Stimulated activated naive CD4-positive, alpha-beta T cell (primary cell): ENCODE measurements at places on chromosomes 7 and 10.

- no peak for DNase-seq
These were observed 13.4 kb upstream of the ARL4A start for GRCh38 chr7:12674053-12674452.

GRCh38 chr7:25843467-25843866 lies 308.5 kb upstream of the NFE2L3 start:
- DNase-seq: no peak

DNA sequence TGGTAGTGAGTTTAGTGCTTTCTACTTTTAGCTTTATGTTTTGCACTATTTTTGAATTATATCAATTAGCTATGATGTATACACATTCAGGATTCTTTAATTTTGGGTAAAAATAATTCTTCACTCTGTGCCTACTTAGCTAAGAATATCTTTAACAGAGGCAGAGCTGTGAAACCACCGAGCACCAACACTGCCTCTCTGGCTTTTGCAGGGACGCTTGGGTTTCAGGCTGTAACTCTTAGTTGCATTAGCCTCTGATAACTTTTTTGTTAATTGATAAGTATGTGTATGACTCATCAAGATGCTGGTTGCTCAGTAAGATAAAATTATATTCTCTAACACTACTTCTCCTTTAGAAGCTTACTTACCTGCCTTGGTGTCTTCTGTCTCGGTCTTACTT lies 738.3 kb downstream of the AUTS2 start:
- no peak for DNase-seq

GRCh38 chr7:100407285-100408180 lies 21.0 kb downstream of the ZCWPW1 start:
- DNase-seq: peak; percentile 30

GRCh38 chr10:129961157-129961701 lies 2.8 kb downstream of the EBF3 start:
- DNase-seq: no peak

- no peak for DNase-seq
These were observed 1158.8 kb upstream of the SORCS1 start for GRCh38 chr10:108323274-108323798.

GRCh38 chr7:362402-363096 lies 72.6 kb downstream of the FOXL3 start:
- DNase-seq: peak; percentile 25

DNA sequence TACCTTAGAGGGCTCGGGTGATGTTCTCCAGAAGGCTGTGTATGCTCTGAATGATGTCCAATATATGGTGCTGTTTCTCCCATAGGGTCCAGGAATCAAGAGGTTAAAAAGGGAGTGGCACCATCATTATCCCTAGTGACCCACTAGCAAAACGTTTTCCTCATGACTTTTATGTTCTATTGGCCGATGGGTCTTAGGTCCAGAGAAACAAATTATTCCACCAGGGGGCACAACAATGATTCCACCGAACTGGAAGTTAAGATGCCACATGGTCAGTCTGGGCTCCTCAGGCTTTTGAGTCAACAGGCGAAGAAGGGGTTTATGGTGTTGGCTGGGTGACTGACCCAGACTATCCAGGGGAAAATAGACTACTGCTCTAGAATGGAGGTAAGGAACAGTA lies 256.1 kb downstream of the COBL start:
- no peak for DNase-seq

DNA sequence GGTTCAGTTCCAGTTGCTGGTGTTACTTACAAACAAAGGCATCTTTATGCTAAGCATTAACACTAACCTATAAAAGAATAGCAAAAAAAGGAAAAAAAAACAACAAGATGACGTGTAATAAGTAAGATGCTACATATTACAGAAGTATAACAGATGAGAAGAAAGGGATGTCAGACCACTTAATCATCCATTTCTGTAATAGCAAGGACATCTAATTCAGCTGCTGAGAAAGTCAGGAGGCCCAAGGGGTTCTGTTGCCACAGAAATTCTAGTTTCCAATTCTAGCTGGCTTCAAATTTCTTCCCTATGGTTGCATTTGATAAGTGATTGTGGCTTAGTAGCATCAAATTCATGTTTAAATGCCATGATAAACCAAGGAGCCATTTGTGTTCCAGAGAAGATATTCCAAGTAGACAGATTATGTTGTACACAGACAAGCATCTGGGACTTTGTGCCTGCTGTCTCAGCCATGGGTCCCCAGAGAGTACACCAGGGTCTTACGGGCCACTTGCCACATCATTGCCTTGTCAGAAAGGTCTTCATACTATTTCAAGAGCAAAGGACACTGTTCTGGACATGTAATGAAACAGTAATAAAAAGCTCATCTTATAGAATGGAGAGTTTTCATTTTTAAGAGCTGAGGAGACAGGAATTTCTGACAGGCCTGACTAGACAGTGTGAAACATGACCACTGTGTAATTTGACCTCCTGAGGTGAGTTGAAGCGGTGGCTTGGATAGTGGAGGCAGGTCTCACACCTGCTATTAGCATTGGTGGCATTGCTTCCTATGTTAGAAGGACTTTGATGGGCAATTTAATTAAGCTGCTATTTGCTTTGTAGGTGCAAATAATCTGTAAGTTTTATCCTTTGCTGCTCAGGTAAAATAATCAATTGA lies 4.2 kb upstream of the ASB4 start:
- no peak for DNase-seq

DNA sequence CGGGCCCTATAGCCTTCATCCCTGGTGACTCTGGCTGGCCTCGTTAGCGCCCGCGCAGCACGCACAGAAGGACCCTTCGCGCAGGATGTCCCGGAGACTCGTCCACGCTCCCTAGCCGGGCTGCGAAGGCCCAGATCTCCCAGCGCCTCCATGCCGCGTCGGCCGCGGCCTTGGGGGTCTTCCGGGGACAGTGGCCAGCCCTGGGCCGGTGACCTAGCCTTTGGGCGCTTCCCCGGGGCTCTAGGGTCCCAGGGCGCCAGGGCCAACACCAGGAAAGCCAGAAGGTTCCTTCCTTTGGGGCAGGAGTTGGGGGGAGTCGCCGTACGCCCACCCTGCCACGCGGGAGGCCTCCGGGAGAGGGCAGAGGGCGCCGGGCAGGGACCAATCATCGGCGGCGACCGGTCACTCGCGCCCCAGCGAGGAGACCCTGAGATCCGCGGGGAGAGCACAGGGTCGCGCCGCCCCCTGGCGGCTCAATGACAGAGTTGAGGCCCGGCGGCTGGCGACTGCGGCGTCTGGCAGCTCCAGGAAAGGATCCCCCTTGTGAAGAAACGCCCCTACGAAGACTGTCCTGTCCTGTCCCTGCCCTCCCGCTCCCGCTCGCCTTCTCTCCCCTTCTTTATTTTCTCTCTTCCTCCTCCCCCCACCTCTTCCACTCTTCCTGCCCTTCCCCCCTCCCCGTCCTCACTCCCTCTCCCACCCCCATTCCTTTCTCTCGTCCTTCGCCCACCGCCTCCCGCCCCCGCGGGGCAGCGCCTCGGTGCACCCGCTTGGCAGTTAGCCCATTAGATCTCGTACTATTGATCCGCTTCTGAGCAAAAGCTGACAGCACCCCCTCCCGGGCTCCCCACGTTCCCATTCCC lies 62.3 kb upstream of the LBX1 start:
- no peak for DNase-seq

- no peak for DNase-seq
These were observed 4.0 kb upstream of the PLXNA4 start for GRCh38 chr7:132580277-132580676.

GRCh38 chr7:5284304-5285281 lies 1.9 kb downstream of the SLC29A4 start:
- no peak for DNase-seq
